Mesothelial cell of epicardium (in vitro differentiated cells): ENCODE measurements at places on chromosomes 7 and 10. TPM values are rescaled to one million over a fixed set of nuclear protein-coding genes. Genes with fewer than 3 reads are reported as not detected.

Gene TNRC18
- total RNA-seq = 151 to 171 TPM (median 166 TPM) in 3 replicates

Gene CDK13
- total RNA-seq = 75.8 to 82.0 TPM (median 76.0 TPM) in 3 replicates

Gene SPDYE2
- 0.13 TPM in 1 of 3 replicates, not detected in the others for total RNA-seq

Gene YWHAG
- 144 to 145 TPM (median 145 TPM) in 3 replicates for total RNA-seq

GRCh38 chr7:159104188-159104920, 40.3 kb downstream of the VIPR2 start:
- peaks cover 5% of the 10 kb centered on the region for H3K4me1 ChIP-seq
- no peaks in the 10 kb centered on the region for H3K36me3 ChIP-seq
- no peak overlapping the region for H3K4me3 ChIP-seq
- H3K27me3 ChIP-seq = peaks cover 16% of the 10 kb centered on the region
- H3K27ac ChIP-seq = no peak overlapping the region

- H3K4me1 ChIP-seq = peaks cover 29% of the 10 kb centered on the region
- H3K27ac ChIP-seq = no peak overlapping the region
- no peak for DNase-seq
- no peaks in the 10 kb centered on the region for H3K36me3 ChIP-seq
- no peak overlapping the region for H3K4me3 ChIP-seq
- H3K27me3 ChIP-seq = peaks cover 35% of the 10 kb centered on the region
Observed at GRCh38 chr7:131845573-131846314, 289.3 kb upstream of the PODXL start.
